Thymus (tissue), 14 donors: ENCODE measurements at places on chromosomes 11 and 22.

- no peak for DNase-seq
Measured at GRCh38 chr11:31487848-31488247, 21.6 kb downstream of the IMMP1L start.

DNA sequence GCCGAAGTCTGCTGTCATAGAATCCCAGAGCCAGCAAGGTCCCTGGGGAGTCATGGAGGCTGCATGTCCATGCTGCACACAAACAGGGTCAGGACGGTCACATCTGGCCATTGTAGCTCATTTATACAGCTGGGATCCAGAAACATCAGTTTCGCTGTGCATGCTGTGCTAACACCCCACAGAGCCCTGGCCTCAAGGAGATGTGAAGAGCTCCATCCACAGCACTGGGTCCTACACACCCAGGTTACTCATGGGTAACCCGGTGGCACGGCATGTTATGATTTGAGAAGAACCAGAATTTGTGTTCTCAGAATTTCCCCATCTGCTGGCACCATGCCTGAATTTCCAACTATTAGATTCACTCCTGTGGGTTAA, 146.3 kb upstream of the ARHGAP20 start:
- DNase-seq = no peak

DNA sequence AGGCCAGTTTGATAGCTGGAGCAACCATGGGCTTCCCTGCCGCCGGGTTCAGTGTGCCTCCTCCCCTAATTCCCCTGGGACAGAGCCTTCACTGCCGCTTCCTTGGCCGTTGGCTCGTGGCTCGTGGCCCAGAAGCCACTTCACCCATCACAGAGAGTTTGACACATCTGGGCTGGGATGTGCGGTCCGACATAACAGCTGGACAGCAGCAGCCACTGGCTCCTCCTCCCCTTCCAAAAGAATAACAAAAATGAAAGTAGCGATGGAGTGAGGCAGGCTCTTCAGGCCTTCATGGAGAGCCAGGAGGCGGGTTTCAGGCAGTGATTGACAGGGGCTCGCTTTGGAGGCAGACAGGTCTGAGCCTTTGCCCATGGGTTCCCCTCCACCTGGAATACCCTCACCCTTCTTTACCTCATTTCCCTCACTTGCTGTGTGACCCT, 8.2 kb downstream of the CREB3L1 start:
- no peak for DNase-seq

- no peak for DNase-seq
Measured at GRCh38 chr11:35073691-35074419, 65.1 kb upstream of the CD44 start.

GRCh38 chr11:67433536-67434394, 3.7 kb downstream of the PTPRCAP start:
- no peak for DNase-seq
